ENCODE measurements at places on chromosomes 2 and 18. TPM values are rescaled to one million over a fixed set of nuclear protein-coding genes. Genes with fewer than 3 reads are reported as not detected.

Gene RASGRP3
- total RNA-seq = 1.3 TPM

Gene RNF152
- total RNA-seq = 14.7 TPM

Gene RIT2
- not detected for total RNA-seq

Gene PRKAG3
- 0.50 TPM for total RNA-seq

Gene ACMSD
- not detected for total RNA-seq

Gene SALL3
- total RNA-seq = not detected

Gene HOXD3
- total RNA-seq = 0.29 TPM

Gene SLC8A1
- total RNA-seq = 80.3 TPM

Gene CHAC2
- total RNA-seq = 0.83 TPM

Gene LIMS2
- 0.44 TPM for total RNA-seq

Gene SCYGR4
- total RNA-seq = not detected

Gene CRYBA2
- total RNA-seq = not detected

Gene C2orf66
- total RNA-seq = 0.17 TPM

Gene EFHD1
- total RNA-seq = not detected

Gene OBSL1
- total RNA-seq = 69.1 TPM

Gene EVX2
- total RNA-seq = not detected

Gene SCN3A
- total RNA-seq = 1.3 TPM

Gene OTOS
- total RNA-seq = 1.2 TPM

Gene KLHL30
- 0.66 TPM for total RNA-seq

Gene TGFA
- total RNA-seq = 0.73 TPM

Gene C2orf72
- total RNA-seq = 0.17 TPM

Gene ANKRD30B
- total RNA-seq = 0.50 TPM

Gene KATNAL2
- total RNA-seq = 9.6 TPM

Gene ANKRD12
- total RNA-seq = 50.8 TPM

Gene NPC1
- total RNA-seq = 80.6 TPM
